ENCODE measurements at places on chromosomes 11 and 22.

DNA sequence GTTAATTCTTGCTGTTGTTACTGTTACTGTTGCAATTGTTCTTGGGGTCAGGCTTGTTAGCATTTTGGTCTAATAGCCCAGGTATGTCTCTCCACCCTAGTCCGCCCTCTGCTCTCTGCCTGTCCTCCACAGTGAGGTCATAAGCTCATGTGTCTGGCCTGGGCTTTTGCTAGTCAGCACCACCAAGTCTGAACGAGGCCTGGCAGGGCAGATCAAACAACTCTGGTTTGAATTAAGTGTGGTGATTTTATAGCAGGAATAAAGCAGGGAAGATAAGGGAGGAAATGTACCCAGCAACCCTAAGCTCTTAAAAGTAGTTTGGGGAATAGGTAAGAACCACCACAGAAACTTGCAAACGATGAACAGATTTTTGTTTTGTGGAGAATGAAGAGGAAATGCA, 98.7 kb downstream of the ABTB2 start:
- DNase-seq, result no peak

- DNase-seq, result no peak
Measured at GRCh38 chr11:64340671-64341335, 799 bp downstream of the CCDC88B start.

GRCh38 chr22:35430897-35431322, 31.0 kb downstream of the MCM5 start:
- peak; percentile 86 for DNase-seq

- DNase-seq, result no peak
Measured at GRCh38 chr11:86629045-86629706, 43.2 kb downstream of the ME3 start.

DNA sequence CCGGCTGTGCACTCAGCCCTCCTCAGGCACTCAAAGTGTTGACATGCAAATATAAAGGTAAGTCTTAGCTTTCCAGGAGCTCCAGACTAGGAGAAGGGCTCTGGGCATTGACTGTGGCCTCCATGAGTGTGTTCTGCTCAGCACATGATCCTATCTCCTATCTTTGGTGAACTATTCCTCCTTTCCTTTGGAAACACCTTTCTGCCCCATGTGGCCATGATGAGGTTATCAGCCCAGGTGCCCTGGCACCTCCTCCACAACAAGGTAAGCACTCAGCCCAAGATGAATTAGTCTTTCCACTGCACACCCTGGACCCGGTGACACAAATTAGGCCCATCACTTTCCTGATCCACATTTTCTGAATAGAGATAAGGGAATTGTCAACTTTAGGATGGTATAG, 37.9 kb upstream of the LMO1 start:
- no peak for DNase-seq

GRCh38 chr22:26722159-26722558, 64.8 kb downstream of the MIAT start:
- DNase-seq, result no peak

- DNase-seq, result no peak
Measured at GRCh38 chr11:37040921-37041320, 442.9 kb upstream of the RAG2 start.

- DNase-seq, result no peak
Measured at GRCh38 chr11:121696931-121697670, 244.3 kb upstream of the SORL1-AS1 start.

DNA sequence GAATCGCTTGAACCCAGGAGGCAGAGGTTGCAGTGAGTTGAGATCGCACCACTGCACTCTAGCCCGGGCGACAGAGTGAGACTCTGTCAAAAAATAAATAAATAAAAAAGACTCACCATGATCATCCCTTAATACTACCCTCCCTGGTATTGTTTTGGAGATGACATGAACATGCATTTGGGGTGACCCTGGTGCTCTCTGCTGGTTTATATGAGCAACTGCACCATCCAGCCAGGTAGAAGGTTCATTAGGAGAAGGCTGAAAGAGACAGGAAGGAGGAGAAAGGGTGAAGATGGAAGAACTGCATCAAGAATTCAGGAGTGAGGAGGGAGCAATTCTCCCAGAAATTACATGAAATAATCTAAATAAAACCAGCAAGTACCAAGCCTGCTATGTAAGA, 37.8 kb downstream of the SLC5A1 start:
- DNase-seq, result no peak

DNA sequence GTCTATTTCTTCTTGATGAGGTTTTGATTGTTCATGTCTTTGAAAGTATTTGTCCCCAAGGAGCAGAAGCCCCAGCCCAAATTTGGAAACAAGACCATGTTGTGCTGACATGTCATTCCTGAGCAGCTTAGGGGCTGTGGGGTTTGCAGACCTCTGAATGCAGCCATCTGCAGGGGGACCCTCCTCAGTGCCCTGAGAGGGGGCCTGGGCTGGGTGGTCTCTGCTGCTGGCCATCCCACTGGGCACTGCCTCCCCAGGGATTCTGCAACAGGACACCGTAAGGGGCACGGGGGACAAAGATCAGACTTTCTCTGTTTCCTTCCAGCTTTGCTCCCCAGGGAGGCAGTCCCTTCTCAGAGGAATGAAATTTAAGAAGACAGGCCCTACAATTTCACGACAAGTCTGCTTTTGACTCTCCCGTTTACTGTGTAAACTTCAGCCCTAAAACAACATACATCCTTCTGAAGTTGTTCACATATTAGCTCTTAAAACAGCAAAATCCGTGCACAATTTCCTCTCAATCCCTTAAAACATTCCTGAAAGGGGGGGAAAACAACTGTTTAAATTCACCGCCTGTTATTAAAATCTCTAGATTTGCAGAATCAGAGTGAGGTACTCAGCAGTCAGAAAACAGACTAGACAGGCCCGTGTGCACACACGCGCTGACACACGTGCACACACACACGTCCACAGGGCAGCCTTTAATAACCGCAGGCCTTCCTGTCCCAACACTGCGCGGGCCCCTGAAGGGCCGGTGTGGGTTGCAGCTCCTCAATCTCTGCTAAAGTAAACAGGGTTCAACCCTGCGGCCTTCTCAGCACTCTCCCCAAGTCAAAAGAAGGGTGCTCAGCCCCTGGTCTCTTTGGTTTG, 109.8 kb downstream of the KCNQ1 start:
- DNase-seq, result peak; percentile 1

GRCh38 chr11:96187822-96188221, 155.2 kb downstream of the MAML2 start:
- no peak for DNase-seq

GRCh38 chr11:118366287-118366686, 6.9 kb downstream of the UBE4A start:
- no peak for DNase-seq

DNA sequence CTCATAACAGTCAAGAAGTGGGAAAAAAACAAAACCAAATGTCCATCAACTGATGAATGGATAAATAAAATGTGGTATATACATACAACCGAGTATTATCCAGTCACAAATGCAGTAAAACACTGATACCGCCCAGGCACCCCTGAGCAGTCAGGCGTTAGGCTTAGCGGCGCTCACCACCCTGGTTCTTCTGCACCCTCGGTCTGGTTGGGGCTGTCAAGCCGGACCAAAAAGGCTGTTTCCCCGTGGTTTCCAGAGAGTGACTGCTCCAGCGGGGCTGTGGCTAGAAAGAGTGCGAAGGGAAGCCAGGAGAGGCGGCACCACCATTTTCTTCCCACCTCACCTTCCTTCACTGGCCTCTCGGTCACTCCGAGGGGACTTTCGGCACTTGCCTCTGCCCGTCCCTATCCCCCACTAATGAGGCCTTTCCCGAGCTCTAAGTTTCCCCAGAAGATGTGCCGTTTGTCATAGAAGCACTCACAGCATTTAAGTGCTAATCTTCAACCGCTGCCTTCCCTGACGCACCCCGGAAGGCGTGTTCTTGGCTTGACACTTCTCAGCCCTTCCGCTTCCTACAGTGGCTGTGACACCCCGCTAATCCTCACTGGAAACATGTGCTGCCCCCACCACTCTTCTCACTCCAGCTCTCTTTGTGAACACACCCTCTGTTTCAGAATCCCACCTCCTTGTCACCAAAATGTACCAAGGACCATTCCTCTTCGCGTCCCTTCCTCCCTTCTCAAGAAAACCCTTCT, 42.4 kb downstream of the FCHSD2 start:
- no peak for DNase-seq

DNA sequence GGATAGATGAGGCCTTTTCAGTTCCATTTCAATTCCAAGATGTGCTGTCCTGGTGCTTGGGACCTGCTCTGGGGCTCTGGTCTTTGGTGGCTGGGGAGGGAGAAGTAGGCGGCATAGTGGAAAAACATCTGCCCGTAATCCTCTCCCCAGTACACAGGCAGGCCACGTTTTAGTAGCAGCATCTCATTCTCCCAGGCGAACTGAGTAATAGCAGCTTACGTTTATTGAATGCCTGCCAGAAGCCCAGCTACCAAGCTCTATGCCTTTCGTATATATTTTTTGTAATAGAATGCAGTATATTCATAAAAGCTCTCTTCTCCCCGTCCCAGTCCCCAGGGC, 11.4 kb downstream of the ACO2 start:
- no peak for DNase-seq

- DNase-seq, result no peak
Measured at GRCh38 chr11:111172321-111172862, 73.1 kb upstream of the POU2AF2 start.

GRCh38 chr11:27864091-27864491, 163.8 kb upstream of the BDNF start:
- no peak for DNase-seq

GRCh38 chr11:62493801-62494200, 52.8 kb downstream of the AHNAK start:
- DNase-seq, result no peak

DNA sequence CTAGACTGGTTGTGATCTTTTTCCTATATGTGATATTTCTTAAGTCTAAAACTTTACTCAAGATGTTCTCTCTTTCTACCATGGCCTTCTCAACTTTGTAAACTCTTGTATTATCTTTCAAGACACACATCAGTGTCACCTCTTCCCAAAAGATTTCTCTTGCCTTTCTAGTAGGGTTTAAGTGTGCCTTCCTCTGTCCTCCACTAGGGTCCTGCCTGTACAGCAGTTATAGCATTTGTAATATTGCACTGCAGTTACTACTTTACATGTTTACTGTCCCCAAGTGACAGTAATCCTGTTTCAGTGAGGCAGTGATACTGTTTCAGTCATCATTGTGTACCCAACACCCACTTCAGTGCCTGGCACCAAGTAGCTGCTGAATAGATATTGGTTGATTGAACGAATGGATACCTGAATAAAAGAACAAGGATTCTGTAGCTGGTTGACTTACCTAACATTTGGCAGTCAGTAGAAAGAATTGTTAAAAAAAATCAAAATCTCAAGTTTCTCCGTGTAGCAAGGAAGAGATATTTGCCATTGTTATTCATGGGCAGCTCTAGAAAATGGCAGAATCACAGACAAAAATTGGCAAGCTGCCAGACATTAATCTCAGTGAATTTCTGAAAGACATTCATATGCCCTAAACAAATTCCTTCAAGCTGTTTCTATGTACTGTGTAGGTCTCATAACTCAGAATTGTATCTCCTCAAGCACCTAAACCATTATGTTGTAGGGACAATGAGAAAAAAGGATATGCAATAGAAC, 79.4 kb downstream of the RBMXL2 start:
- DNase-seq, result no peak

Measured in posterior cingulate gyrus (tissue), 11 donors.